ENCODE measurements at places on chromosomes 3 and 15.

GRCh38 chr3:8893001-8893400 lies 70.3 kb downstream of the RAD18 start:
- no peak for DNase-seq

DNA sequence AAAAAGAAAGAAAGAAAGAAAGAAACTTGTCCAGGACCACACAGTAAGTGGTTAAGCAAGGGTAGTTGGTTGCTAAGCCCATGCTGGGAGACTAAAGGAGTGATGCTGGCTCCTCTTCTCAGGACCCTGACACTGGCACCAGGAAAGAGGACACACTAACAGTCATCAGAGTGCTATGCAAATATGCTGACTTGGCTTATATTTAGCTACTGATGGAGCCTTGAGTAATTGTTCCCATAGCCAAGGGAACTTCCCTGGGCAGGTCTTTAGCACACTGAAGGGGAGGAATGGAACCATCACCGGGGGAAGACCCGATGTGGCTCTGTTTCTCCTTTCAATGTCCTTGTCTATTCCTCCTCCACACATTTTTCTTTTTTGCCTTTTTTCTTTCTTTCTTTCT lies 6.2 kb downstream of the TMEM40 start:
- no peak for DNase-seq

- no peak for DNase-seq
These were observed 2.4 kb downstream of the NEDD4 start for GRCh38 chr15:55990998-55991397.

- DNase-seq, result no peak
These were observed 9.4 kb upstream of the DYNLT2B start for GRCh38 chr3:196327405-196327804.

- DNase-seq, result no peak
These were observed 341.7 kb downstream of the EPHA3 start for GRCh38 chr3:89449086-89449485.

DNA sequence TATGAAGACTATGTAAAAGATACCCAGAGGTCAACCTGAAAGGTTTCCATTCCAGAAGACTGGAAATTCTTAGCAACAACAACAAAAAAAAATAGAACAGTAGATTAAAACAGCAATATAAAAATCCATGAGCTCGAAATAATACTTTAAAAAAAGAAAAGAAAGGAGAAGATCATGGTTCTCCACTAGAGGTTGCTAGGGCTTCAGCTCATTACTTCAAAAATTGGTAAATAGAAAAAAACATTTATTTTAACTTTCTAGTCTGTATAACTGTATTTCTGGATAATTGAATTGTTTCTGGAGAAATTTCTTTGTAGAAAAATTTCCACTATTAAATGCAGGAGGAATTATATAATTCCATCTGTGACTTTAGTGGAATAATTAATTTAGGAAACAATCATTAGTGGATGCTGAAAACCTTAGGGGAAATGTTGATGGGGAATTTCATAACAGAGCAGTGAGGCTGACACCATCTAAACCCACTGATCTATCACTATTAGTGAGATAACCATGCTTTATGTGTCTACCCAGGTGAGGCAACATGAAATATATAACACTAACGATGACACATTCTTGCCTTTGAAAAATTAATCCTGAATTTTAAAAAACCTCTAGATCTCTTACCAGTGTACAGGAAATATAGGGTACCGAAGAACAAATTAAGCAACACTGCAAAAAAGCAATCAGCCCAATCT lies 62.5 kb upstream of the SNRK start:
- peak; percentile 38 for DNase-seq

- no peak for DNase-seq
These were observed 1104.6 kb downstream of the OTOL1 start for GRCh38 chr3:162601101-162601670.

DNA sequence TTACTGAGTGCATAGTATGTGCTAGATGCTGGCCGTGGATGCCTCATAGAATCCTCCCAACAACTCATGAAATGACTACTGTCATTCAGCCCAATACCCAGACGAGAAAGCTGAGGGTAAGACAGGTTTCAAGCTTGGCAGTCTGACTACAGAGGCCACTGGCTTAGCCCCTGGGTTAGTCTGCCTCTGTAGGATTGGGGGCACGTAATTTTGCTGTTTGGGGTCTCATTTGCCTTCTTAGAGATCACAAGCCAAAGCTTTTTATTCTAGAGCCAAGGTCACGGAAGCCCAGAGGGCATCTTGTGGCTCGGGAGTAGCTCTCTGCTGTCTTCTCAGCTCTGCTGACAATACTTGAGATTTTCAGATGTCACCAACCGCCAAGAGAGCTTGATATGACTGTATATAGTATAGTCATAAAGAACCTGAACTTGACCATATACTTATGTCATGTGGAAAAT lies 1.0 kb upstream of the CCR5 start:
- no peak for DNase-seq

DNA sequence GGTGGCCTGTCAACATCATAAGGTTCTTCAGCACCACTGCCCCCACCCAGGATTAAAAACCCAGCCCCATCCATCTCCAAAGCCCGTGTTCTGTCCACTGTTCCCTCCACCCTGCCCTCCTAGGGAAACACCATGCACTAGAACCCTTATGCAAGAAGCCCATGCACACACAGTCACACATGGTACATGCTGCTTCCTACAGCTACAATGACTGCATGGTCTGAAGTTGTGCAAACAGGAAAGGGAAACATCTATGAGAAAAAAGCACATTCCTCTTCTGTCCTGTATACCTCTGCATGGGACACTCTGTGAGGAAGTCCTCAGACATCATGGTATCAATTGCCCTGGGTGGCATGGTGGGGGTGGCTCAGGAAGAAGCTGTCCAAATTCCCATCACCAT lies 108.6 kb upstream of the MRPS22 start:
- no peak for DNase-seq

- no peak for DNase-seq
These were observed 10.5 kb upstream of the NIT2 start for GRCh38 chr3:100324044-100324443.

- DNase-seq, result no peak
These were observed 224.2 kb downstream of the CNTN3 start for GRCh38 chr3:74390121-74390877.

DNA sequence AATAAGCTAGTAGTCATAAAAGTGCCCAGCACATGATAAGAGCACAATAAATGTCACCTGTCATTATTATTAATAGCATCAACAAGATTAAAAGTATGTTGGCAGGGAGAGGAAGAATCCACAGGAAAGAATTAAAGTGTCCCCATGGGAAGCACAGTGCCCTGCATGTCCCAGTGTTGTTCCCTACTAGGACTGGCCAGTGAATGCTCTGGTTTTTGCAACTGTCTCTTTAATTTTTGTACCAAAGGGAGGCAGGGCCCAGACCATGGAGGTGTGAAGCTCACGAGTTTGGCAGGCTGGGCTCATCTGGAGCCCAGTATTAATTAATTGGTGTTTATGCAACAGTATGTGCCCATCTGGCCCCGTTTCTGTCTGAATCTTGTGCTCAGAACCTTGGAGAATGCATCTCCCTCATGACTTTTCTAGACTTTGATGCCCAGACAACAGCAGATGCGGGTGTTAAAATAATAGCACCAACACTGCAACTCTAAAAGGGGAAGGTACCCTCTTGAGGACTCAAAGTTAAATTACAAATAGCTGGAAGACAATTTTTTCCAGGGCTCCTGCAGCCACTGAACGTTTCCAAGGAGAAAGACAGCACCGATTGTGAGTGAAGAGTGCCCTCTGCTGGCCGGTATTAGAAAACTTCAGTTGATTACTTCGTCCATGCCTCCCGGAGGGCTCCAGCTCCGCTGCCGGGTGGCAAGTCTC lies 71.9 kb upstream of the SPATA12 start:
- peak; percentile 74 for DNase-seq

DNA sequence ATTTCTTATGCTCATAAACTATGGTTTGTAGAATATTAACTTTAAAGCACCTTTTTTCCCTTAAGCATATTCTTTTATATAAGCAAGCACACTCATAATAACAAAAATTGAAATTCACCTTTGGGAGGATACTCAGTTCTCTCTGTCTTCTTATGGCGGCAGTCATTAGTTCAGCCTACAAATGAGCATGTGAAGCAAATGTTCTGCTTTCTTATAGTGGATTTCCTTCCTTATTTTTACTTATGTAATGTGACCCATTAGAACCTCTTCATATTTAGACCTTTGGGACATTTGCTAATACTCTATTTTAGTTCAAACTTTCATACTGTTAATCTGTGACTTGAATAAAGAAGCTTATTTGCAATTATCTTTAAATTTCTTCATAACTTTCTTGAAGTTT lies at the start of gene P2RY13:
Gene P2RY13, minus strand, starts transcription at position 187 of the 400 bp plus-strand sequence. Its CDS starts 21 bp downstream, at position 166.
- DNase-seq, result no peak

DNA sequence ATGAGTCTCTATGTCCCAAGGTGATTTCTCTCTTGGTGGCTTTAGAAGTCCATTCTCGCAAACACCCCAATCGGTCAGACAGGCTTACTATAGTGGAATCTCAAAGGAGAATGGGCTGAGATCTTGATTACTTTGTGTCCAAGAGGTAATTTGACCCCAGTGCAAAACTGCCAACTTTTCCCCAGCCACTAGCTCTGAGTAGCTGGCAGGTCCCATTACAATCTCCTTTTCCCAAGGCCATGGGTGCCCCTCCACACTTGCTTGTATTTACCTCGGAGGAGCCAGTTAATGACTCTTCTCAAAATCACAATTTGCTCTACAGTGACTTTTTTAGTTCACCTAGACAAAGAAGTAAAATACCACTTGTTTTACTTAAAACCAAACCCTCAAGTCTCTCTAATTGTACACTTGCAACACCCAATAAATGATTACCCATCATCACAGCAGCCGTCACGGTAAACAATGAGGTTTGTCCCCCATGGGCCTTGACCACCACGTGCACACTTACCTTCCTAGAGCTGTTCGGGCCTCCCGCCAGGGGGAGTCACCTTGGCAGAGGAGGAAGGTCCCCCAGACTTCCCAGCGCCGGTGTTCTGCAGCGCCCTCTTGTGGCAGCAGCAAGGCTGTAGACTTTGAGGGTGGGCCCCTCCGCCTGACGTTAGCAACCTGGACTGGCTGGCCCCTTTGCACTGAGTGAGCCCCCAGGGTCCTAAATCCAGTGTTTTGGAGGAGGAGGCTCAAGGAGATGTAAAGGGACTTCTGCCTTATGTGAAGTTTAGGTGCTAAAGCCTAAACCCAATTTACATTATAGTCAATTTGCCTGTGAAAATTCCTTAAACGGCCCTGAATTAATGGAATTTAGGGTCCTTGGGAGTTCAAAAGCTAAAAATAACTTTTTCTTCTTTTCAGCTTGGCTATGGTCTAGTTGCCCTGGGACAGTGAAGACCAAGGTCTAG lies 18.7 kb upstream of the HDAC11 start:
- DNase-seq, result peak; percentile 80

DNA sequence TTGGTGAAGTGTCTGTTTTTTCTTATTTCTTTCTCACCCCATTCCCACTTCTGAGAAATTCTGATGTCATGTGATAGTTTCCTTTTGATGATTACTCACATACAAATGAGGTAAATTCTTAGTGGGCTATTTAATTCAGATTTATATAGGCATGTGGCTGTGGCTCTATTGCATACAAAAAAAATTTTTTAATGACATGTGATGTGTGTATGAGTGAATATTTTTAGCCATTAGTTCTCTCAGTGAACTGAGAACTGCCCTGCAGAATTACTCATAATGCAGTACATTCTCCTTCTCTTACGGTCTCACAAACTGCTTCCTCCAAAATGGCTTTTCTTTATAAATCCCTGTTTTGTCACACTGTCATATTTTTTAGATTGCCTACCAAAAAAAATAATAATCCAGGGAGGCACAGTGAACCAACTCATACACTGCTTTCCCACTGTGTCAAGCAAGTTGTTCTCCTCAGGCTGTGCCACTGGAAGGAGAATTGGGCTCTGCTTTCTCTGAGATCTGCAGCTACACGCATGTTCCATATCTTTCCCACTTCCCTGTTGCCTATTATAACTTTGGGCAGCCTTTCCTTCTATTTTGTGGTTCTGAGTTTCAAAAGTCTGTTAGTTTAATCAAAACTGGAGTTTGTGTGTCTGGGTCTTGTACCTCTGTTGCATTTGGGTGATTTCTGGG lies 415.7 kb upstream of the THBS1 start:
- DNase-seq, result no peak

- no peak for DNase-seq
These were observed 4.6 kb upstream of the PRICKLE2 start for GRCh38 chr3:64229903-64230302.

- DNase-seq, result no peak
These were observed 116.2 kb upstream of the CHRM5 start for GRCh38 chr15:33852094-33852493.

DNA sequence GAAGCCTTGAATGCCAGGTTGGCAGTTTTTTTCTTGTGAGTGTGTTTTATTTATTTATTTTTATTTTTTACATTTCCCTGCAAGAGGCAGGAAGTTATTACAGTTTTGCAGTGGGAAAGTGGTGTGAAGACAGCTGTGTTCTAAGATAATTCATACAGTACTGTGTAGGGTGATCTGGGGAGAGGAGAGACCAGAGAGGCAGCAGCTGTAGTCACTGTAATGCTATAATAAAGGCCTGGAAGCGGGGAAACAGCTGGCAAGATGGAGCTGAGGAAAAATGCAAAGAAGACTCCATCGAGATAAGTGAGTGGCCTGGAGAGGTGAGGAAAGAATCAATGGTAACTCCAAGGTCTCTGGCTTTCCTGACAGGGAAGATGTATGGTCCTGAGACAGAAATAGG lies 23.1 kb downstream of the CNTN3 start:
- DNase-seq, result no peak

DNA sequence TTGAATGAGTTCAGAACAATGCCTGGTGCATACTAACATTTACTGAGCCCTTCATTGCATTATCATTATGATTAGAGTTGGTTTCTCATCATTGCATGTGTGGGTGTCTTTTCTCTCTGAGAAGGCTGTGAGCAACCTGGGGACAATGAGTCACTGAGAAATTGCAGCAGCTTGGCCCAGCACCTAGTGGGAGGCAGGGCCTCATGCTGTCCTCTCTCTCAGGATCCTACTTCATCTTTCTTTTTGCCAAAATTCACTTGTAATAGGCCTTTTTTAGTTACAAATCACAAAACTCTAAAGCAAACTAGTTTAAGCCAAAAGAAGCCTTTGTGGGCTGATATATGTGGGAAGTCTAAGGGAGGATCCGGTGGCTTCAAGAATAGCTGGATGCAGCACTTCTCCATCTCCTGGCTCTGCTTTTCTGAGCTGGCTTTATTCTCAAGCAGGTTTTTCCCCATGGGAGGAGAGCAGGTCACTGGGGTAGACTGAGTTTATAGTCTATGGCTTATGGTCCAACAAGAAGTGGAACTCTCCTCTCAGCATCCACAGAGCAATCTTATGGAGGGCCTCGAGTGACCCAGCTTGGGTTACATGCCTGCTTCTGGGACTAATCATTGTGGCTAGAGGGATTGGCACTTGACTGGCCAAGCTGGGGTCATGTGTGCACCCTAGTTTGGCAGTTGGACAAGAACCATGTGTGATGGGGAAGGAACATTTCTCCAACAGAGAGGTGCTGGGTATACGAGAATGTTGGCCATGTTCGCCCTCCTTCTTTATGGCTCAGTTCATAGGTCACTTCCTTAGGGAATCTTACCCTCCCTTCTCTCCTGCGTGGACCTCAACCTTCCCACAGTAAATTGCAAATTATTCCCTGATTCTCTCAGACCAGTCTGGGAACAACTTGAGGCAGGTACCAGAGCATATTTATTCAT lies 8.7 kb upstream of the CAMK1 start:
- no peak for DNase-seq

- no peak for DNase-seq
These were observed 70.2 kb upstream of the ZBTB20 start for GRCh38 chr3:115217292-115217677.

Measured in CD4-positive, alpha-beta T cell treated with Interleukin-12 subunit alpha and Interleukin-12 subunit beta, for 1 hour (primary cell).